ENCODE measurements at places on chromosomes 5 and 9.
A peak's percentile ranks its signal among the peaks of the same experiment; 100 is the strongest.

GRCh38 chr9:88364706-88365105 is 23.5 kb upstream of the SPIN1 start:
- no peak for DNase-seq

GRCh38 chr5:7816535-7816901 is 34.4 kb downstream of the CFAP90 start:
- no peak for DNase-seq

GRCh38 chr5:132481596-132482211 is 8.9 kb downstream of the IRF1 start:
- DNase-seq: peak; percentile 45

DNA sequence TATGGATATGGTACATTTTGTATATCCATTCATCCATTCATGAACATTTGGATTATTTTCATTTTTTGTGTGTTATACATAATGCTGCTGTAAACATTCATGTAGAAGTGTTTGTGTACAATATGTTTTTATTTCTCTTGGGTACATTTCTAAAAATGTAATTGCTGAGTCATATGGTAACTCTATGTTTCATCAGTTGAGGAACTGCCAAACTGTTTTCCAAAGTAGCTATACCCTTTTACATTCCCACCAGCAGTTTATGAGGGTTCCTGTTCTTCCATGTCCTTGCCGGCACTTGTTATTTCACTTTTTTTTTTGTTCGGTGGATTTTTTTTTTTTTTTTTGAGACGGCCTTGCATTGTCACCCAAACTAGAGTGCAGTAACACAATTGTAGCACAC is 54.0 kb upstream of the MCCC2 start:
- no peak for DNase-seq

- DNase-seq: no peak
Observed at GRCh38 chr5:176897263-176897662, 1.9 kb downstream of the HK3 start.

Measured in CD4-positive, alpha-beta T cell treated with Interleukin-12 subunit alpha and Interleukin-12 subunit beta, for 1 hour (primary cell).